Muscle of arm (tissue), 14 donors: ENCODE measurements at places on chromosomes 3 and 15.

DNA sequence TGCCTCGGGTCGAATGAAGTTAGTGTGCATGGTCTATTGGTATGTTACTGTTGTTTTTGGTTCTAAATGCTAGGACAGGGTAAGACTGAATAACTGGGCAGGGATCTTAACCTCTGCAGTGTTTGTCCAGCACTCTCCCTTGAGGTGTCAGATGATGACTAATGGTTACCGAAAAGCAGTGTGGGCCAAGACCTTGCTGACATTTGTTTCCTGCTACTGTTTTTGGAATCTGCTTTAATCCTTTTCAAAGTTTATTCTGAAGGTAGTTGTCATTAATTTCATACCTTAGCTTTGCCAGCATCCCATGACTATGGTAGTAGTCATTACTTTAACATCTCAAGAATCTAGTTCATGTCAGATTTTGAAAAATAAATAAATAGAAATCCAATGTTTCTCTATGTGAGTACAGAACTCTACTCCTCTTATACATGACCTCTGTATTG, 117.0 kb downstream of the P3H2 start:
- no peak for DNase-seq

GRCh38 chr3:161038725-161039124, 66.4 kb downstream of the B3GALNT1 start:
- no peak for DNase-seq

- DNase-seq: no peak
These were observed 150.8 kb upstream of the BHLHE40 start for GRCh38 chr3:4828279-4829030.

GRCh38 chr3:192904632-192905289, 12.9 kb downstream of the MB21D2 start:
- no peak for DNase-seq

DNA sequence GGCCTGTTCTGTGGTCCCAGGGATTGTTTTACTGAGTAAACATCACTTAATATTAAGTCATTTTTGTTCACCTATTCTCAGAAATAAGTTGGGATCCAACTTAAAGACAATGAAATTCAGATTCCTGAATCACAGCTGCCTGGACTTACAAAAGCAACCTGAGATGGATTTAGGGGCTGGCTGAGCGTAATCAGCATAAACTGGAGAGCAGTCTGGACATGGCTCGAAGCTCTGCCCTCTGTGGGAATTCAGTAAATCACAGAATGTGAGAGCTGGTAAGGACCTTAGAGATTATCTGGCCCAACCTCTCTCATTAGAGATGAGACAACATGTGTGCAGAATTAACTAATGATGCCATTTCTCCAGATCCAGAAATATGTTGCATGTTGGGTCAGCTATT, 23.7 kb downstream of the CCDC80 start:
- no peak for DNase-seq

DNA sequence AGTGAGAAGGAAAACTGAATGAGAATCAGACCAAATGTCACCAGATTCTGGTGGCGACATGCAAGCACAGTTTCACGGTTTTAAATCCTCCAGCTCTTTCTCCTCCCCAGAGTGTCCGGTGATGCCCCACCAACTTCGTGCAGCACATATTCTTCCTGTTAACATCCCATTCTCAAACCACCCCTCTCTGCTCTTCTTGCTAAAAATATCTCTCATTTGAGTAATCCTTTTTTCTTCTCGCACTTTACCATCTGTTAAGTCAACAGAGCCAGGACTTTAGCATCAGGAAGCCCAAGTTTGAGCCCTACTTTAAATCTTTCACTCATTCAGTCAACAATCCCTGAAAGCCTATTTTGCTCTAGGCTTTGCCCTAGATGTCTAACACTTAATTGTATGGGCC, 68.2 kb upstream of the VGLL4 start:
- DNase-seq: no peak

DNA sequence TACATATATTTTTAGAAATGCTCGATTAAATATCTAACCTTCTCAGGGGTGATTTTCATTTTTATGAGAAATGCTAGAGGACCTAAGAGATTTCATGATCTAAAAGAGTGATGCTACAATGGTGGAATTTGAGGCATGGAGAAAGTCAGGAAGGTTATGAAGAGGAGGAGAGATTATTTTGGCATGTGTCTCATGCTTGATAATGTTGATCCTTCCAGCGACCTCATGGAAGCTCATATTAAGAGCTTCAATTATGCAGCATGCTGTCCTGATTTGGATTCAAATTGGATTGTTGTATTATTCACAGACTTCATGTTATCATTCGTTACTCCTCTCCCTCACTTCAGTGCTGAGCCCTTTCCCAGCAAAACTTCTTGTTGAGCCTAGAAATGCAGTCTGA, 112.5 kb downstream of the RAP2B start:
- DNase-seq: no peak

DNA sequence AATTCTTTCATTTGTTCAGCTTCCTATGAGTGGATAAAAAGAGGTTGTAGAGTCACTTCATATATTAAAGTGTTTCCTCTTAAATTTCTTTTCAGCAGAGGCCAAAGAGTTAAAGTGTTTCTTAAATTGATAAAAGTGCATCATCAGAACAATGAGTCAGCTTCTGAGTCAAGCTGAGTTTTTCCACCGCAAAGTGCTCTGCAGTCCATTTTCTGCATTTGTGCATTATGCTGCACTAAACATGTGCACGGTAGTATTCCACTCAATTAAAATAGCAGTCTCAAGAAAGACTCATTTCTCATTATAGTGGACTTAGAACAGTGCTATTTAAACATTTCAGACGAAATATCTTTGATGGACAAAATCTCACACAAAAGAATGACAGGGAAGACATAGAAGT, 152.0 kb downstream of the ZBBX start:
- no peak for DNase-seq

DNA sequence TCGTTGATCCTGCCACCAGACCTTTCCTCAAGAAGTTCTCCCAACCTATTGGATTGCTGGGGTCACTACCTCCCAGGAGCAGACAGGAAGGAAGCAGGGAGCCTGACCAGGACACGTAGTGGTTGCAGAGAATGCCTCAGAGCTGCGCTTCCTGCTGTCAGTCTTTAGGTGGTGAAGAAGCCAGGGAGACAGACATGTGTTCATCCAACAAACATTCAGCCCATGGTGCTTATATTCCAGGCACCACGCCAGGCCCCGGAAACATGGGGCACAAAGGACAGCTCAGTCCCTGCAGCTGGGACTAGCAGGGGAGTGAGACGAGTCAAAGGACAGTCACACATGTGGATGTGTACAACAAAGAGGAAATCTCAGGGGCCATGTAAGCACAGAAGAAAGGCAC, 26.0 kb upstream of the CORO2B start:
- DNase-seq: no peak

DNA sequence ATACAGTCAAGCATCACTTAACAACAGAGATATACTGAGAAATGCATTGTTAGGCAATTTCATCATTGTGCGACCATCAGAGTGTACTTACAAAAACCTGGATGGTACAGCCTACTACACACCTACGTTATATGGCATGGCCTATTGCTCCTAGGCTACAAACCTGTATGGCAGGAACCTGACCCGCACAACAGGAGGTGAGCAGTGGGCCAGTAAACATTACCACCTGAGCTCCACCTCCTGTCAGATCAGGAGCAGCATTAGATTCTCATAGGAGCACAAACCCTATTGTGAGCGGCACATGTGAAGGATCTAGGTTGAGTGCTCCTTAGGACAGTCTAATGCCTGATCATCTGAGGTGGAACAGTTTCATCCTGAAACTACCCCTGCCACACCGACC, 89.7 kb downstream of the SCAPER start:
- no peak for DNase-seq
